T-helper 1 cell (primary cell): ENCODE measurements at places on chromosomes 1 and 21.

DNA sequence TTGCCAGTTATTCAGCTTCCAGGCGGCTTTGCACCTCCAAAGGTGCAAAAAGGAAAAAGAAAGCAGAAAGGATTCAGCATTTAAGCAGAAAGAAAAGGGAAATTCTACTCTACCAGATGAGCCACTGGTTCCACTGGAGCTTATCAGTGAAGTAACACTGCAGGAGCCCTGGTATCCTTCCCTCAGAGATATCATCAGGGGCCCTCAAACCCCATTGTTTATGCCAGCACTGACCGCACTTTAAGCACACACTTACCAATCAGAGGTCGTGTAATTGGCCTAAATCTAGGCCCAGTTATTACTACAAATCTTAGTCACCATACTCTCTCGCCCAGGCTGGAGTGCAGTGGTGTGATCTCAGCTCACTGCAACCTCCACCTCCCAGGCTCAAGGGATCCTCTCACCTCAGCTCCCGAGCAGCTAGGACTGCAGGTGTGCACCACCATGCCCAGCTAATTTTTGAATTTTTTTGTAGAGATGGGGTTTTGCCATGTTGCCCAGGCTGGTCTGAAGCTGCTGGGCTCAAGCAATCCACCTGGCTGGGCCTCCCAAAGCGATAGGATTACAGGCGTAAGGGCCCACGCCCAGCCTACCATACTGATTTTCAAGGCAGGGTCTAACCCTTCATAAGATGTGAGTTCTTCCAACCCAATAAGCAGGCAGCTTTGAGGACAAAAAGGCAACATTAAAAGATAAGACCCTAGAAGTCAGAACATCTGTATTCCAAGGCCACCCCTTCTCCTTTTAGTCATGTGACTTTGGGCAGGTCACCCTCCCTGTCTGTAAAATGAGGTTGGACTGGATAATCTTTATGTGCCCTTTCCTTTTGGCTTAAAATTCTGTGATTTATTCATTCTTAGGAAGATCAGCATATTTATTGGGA is 125.3 kb downstream of the SYT2 start:
- no peak for DNase-seq

DNA sequence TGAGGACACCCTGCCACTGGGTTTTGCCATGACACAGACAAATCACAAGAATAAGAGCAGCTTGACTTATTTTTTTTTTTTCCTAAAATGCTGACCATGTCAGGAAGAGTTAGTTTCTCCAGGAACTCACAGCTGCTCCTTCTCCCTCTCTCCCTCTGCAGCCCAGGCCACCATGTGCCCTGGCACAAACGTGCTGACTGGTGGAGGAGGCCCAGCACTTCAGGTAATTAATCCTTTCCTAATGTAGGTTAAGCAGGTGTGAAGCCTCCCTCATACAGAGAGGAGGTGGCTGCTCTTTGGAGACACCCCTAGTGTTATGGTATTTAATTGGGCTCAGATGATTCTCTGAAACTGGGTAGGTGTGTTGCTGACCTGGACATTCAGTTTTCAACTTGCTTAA is 129.8 kb upstream of the USH2A start:
- DNase-seq, result no peak

DNA sequence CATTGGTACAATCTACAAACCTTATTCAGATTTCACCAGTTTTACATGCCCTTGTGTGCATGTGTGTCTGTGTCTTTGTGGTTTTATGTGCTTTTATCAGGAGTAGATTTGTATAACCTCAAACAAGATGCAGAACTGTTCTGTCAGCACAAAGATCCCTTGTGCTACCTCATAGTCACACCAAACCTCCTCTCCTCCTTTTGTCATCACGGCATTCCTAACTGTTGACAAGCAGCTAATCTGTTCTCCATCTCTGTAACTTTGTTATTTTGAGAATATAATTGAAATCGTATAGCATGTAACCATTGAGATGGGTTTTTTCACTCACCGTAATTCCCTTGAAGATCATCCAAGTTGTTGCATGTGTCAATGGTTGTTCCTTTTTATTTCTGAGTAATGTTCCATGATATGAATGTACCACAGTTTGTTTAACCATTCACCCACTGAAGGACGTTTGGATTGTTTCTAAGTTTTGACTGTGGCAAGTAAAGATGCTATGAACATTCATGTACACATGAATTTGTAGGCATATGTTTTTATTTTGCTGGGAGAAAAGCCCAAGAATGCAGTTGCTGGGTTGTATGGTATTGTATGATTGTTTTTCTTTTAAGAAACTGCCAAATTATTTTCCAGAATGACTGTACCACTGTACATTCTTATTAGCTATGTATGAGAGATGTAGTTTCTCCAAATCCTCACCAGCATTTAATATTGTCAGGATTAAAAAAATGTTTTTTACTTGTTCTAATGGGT is 78.1 kb upstream of the B3GALT2 start:
- DNase-seq, result no peak

DNA sequence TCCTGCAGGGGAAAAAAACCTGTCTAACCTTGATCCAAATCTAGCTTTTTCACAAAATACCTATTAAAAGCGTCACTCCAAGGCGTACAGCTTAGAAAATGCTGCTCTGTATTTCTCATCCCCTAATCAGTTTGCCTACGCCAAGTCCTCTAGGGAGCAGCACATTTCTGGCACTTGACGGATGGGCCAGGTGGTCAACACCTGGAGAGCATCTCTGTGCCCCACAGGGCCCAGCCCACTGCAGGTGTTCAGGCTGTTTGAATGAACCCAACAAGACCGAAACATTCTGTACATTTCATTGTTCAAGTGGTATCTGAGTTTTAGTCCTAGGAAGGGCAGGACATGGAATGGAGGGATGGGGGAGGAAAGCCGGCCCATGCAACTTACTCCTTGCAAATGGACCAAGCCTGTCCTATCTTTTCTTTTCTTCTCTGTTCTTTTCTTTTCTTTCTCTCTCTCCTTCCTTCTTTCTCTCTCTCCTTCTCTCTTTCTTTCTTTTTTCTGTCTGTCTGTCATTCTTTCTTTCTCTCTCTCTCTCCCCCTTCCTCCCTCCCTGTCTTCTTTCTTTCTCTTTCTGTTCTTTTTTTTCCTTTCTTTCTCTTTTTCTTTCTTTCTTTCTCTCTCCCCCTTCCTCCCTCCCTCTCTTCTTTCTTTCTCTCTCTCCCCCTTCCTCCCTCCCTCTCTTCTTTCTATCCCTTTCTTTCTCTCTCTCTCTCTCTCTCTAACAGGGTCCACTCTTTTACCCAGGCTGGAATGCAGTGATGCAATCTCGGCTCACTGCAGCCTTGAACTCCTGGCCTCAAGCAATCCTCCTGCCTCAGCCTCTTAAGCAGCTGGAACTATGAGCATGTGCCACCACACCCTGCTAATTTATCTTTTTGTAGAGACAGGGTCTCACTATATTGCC is 29.1 kb downstream of the IGFN1 start:
- no peak for DNase-seq

DNA sequence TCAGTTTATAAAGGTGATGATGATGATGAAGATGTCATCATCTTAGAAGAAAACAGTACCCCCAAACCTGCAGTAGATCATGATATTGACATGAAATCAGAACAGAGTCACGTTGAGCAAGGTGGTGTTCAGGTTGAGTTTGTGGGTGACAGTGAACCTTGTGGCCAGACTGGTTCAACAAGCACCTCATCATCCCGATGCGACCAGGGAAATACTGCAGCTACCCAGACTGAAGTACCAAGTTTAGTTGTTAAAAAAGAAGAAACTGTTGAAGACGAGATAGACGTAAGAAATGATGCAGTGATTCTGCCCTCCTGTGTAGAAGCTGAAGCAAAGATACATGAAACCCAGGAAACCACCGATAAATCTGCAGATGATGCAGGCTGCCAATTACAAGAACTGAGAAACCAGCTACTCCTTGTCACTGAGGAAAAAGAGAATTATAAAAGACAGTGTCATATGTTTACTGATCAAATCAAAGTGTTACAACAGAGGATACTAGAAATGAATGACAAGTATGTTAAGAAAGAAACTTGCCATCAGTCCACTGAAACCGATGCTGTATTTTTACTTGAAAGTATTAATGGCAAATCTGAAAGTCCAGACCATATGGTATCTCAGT is 16.0 kb upstream of the CHAF1B start:
- DNase-seq, result no peak

DNA sequence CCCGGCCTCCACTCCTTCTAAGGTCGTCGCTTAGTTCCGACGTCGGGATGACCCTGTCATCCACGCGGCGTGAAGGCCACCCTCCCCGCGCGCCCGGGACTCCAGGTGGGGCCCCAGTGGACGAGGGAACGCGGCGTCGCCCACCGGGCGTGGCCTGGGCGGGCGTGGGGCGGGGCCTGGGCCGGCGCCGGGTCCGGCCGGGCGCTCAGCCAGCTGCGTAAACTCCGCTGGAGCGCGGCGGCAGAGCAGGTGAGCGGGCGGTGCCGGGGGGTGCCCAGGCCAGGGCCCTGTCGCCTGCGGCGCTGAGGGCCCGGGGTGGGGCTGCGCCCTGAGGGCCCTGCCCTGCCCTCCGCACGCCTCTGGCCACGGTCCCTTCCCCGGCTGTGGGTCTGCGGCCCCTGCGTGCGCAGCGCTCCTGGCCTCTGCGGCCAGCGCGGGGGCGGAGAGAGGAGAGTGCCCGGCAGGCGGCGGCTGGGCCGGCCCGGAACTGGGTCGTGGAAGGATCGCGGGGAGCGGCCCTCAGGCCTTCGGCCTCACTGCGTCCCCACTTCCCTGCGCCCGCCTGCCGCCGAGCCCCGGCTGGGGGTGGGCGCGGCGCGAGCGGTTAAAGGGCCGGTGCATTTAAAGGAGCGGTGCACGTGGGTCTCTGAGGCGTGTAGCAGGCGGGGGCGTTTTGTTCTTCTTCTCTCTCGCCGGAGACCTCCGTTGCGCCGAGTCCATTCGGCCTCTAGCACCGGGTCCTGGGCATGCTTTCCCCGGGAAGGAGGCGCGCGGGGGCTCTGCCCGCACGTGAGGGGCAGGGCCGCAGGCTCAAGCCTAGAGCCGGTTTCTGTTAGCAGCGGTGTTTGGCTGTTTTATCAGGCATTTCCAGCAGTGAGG is at the start of gene PSEN2:
Gene PSEN2 (plus strand): TSS at position 216 of the 879 bp plus-strand sequence. CDS start 11,292 bp downstream, outside the sequence.
- DNase-seq, result peak; percentile 21

DNA sequence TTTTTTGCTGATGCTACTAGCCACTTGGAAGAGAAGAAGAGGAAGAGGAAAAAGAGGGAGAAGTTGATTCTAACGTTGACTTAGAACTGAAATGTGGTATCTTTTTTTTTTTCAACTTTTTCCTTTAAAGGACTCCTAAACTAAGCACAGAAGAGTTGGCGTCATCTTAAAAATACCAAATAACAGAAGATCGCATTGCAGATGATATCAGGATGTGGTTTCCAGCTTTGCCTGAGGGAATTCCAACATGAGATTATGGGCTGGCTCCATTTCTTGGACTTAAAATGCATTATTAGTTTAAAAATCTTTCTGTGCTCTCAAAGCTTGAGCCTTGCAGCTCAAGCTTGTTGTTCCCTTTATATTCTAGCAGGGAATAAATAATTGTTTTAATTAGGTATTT is 29.8 kb downstream of the WDR3 start:
- no peak for DNase-seq

- DNase-seq, result no peak
These were observed 605.5 kb downstream of the SMYD3 start for GRCh38 chr1:245901565-245901964.

- no peak for DNase-seq
These were observed 940.1 kb upstream of the TMPRSS15 start for GRCh38 chr21:19343711-19344110.

DNA sequence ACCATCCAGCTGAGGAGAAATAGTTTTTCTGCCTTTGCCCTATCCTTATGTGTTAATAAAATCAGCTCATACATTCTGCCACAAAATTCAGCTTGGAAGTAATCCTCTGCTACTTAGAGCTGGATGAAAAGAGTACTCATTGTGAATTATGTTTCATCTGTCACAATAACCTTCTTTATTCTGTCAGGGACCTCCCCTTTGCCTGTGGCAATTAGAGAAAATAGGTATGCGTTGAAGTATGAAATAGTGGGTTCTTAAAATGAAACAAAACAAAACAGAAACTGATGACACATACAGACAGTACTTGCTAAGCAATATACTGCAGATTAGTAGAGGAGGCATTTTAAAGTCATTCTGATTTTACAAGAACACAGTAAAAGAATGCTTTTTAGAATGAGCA is 578.5 kb downstream of the USP25 start:
- DNase-seq, result no peak

DNA sequence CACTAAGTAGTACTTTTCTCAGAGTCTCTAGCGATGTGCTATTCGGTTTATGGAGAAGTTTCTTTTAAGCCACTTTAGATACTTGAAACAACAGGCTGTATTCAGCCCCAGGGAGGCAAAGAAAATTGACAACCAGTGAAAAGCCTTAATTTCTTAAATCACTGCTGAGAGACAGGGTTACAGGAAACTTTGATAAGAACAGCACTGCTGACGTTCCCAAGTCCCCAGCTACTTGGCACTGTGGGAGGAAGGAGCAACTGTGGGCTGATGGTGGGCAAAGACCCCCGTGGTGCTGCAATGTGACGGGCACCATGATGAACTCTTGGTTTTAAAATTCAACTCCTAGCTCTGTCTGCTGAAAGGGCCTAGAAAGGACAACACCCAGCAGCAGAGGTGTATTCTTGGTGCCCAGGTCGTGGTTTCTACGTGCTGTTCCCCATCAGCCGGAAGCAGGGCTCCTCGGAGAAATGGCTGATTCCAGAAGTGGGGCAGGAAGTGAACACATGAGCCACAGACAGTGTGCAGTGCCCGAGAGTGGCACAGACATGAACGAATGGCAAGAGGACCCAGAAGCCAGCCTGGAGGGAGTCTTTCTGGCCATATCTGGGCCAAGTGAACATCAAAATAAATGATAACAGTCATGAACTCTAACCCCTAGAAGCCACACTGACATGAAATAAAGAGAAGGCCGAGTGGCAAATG is 5.3 kb downstream of the PTTG1IP start:
- peak; percentile 42 for DNase-seq

DNA sequence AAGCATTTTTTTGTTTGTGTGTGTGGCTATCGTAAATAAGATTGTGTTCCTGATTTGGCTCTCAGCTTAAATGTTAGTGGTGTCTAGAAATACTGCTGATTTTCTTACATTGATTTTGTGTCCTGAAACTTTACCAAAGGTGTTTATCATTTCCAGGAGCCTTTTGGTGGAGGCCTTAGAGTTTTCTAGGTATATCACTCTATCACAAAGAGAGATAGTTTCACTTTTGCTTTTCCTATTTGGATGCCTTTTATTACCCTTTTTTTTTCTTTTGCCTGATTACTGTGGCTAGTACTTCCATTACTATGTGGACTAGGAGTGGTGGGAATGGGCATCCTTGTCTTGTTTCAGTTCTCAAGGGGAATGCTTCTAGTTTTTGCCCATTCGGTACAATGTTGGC is 109.6 kb downstream of the S1PR1 start:
- DNase-seq, result no peak

DNA sequence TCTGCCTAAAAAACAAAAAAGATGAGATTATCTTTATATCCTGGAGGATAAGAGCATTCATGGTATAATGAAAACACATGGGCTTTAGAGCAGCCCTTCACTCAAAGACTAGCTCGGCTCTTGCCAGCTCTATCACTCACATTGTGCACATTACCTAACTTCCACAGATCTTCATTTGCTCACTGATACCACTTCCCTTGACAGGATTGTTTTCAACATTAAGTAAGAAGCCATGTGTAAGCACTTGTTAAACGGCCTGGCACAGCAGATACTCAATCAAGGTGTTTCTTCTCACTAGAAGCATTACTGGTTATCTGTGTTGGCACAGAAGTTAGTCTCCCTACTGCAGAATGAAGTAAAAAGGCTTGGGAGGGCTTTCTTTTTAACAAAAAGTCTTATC is 18.7 kb downstream of the LPGAT1 start:
- DNase-seq, result no peak
